WTC11 (cell line): ENCODE measurements at places on chromosomes 13 and 19.

DNA sequence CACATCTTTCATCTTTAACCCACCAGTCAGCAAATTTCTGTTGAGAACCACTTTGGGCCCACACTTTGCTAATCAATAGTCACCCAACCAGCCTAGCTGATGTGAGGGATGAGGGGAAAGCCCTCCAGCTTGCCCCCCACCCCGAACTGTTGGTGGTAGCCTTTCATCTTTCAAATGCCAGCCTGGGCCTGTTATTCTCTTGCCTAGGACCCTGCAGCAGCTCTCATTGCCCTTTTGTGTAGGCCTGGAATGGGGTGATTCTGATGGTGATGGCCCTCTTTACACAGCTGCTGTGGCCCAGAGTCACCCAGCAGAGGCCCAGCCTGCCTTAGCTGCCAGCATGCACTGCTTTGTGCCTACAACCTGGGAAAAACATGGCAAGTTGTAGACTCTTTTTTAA lies 294.5 kb downstream of the SLC7A1 start:
- peak; percentile 13 for DNase-seq

GRCh38 chr19:55670280-55671053 lies 4.6 kb upstream of the EPN1 start:
- DNase-seq, result peak; percentile 31

DNA sequence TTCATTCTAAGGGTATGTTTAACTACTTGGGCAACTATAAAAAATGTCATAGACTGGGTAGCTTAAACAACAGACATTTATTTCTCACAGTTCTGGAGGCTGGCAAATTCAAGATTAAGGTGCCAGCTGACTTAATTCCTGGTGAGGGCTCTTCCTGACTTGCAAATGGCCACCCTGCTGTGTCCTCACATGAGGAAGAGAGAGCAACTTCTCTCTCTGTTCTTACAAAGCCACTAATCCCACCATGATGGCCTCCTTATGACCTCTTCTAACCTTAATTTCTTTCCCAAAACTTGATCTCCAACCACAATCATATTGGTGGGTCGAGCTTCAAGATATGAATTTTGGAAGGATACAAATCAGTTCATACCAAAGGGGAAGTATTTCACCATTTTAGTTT lies 399.0 kb downstream of the DCT start:
- DNase-seq, result no peak

GRCh38 chr13:51955281-51955771 lies 55.9 kb downstream of the ATP7B start:
- DNase-seq, result no peak

GRCh38 chr19:37990362-37990761 lies 83.4 kb downstream of the SIPA1L3 start:
- DNase-seq, result peak; percentile 36

GRCh38 chr19:53787266-53787665 lies 36.8 kb downstream of the NLRP12 start:
- DNase-seq, result no peak

DNA sequence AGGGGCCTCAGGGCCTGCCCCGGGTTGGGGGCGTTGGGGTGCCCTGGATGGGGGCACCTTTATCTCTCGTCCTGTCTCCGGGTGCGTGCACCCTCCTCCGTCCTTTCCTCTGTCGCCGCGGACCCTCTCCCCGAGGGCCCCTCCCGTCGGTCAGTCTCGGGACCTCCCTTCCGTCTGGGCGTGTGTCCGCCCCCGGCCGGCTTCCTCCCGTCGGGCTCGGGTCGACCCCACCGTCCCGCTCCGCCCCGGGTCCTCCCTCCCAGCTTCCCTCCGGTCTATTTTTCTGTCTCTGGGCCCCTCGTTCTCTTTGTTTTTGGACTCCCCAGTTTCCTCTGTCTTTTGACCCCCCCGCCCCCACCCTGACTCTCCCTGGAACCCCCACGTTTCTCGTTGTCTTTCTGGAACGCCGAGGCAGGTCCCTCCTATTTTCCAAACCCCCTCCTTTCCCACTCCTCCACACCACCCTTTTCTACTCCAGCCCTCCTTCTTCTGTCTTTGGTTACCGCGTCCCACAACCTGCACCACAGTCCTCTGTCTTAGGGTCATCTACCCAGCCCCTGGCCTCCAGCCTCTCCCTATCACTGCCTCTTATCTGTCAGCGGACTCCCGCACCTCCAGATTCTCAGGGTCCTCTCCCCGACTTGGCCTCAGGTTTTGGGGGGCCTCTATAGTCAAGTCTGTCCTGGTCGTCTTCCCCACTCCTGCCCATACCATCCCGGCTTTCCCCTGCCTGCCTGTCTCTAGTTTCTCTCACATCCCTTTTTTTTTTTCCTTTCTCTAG lies 757 bp downstream of the EGLN2 start:
- DNase-seq, result peak; percentile 62

DNA sequence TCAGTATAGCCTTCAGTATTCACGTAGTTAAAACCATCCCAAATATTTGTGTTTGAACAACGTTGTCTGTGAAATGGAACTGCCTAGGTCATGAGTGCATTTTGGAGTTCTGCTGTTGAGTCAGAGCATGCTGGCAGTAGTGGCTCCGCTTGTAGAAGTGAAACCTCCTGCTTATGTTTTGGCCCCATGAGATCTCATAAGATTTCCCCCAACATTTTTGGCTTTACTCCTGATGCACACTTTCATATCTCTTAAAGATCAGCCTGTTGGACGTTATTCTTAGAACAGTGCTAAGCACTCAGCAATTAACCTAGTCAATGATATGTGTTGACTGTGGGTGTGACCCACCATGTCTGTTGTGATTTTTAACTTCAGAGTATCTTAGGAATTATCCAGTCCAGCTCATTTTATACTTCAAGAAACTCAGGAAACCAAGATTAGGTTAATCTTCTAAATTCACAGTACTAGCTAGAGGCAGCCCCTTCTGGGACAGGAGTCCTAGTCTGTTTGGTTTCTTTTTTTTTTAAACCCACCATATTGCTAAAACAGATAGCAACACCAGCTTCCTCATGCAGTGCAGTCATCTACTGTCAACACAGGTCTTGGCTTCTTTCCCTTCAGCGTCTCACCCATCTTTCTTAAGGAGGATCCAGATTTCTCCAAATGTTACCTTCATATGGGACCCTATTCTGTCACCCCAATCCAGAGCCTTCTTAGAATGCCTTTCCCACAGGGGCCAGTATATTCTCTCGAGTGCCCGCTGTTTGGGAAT lies 26.2 kb downstream of the RAP2A start:
- no peak for DNase-seq

- peak; percentile 81 for DNase-seq
Observed at GRCh38 chr19:43594710-43595604, 977 bp downstream of the IRGQ start.

DNA sequence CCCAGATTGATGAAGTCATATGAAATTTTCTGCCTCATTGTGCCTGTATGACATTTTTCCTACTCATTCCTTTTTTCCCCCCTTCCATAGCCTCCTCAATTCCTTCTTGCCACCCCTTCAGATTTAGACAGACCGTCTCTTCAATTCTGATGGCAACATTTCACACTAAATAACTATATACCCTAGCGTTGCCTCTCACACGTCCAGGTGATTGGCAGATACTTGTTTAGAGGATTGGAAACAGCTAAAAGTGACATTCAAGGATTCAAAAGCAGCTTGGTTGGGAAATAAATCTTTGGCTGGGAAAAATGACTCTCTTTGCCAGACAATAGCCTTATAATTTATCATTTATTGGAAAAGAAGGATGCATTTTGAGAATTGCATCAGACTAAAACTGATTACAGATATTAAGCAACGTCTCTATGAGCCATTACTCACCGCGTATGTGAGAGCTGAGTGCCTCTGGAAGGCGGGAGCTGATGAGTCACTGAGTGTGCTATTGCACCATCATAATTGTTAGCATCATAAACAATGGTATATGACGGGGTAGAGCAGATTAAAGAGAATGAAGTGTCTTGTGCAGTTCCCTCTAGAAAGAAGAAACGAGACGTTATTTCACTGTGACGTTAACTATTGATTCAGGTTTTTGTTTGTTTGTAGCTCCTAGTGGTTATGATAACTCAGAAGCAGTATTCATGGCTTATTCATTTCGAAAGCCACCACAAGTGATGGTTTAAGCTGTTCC lies 61.1 kb upstream of the FAM216B start:
- DNase-seq, result no peak

GRCh38 chr13:26390203-26390602 lies 136.3 kb downstream of the CDK8 start:
- DNase-seq, result no peak

DNA sequence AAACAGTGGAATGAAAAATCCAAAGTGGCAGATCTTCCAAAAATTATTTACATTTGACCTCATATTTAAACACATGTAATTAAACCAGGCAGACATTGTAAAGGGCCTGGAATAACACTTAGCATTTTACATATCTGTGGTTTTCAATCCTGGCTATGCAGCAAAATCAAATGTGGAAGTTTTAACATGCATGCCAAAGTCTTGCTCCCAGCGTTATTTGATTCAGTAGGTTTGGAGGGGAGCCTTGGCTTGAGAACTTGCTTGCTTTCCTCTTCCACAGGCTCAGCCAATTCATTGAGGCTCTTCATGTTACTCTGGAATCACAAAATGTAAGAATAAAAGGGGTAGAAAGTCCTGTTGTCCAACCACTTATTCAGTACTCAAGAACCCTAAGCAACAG lies 42.5 kb upstream of the INTS6 start:
- no peak for DNase-seq

DNA sequence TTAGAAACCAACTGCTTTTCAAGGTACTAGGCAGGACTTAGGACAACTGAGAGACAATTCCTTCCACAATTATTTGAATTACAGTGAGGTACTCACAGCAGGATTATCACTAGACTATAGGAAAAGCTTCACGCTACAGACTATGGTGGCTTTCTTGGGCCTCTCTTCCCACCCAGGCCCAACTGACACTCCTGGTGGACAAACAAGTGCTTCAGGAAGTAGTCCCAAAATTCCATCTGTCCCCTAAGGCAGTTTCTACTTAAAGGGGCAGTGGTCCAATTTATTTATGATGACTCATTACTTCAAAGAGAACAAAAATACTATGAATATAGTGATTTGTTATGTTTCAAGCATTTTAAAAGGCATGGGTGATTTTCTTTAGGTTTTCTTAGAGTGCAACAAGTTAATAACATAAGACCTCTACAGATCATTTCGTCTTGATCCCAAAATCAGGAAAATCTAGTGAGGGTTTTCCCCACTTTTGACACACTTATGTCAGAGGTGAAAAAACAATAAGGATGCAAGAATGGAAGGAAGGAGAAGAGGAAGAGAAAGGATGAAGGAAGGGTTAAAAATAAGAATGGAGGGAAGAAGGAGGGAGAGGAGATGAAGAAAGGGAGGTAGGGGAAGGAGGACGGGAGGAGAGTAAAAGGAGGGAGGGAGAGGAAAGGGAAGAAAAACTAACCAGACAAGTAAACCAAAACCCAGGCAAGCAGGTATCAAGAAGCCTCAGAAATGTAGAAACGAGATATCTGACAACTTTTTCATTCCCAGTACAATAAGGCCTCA lies 100.7 kb downstream of the SERP2 start:
- no peak for DNase-seq

GRCh38 chr19:30228835-30229524 lies 143.2 kb upstream of the ZNF536 start:
- DNase-seq, result no peak

- no peak for DNase-seq
Observed at GRCh38 chr13:46267166-46267565, 55.4 kb downstream of the LRRC63 start.

GRCh38 chr19:3518255-3518654 lies 12.1 kb downstream of the FZR1 start:
- DNase-seq, result no peak

DNA sequence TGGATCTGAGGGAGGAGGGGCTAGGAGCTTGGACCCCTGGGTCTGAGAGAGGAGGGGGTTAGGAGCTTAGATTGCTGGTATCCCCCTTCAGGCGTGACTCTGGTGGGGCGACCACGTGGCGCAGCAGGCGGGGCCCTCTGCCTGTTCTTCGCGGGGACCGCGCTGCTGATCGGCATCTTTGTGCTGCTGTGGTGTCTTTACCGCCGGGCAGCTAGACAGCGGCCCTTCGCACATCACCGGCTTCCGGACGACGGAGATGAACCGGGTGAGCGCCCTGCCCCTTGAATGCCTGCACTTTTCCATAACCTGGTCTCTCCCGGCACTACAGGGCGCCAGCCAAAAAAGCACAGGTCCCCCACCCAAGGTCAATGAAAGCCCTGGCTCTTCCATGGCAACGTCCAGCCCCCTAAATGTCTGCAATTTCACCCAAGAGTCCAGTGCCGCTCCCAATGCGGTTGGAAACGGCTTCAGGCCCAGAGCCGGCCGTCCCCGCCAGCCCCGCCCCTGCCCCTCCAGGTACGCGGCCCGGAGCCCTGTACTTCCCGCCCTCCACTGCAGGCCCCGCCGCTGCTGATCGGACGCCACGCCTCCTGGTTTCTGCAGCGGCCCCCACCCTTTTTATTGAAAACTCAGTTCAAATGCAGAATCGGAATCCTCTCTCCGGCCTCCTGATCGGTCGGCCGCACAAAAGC lies 2.8 kb downstream of the GFY start:
- peak; percentile 86 for DNase-seq

- no peak for DNase-seq
Observed at GRCh38 chr13:95023405-95023804, 277.8 kb downstream of the ABCC4 start.

- no peak for DNase-seq
Observed at GRCh38 chr13:51590231-51590970, 6.1 kb downstream of the WDFY2 start.

GRCh38 chr19:31276831-31277230 lies 72.4 kb downstream of the TSHZ3 start:
- DNase-seq, result no peak

- no peak for DNase-seq
Observed at GRCh38 chr13:72113076-72113475, 246.1 kb upstream of the DACH1 start.

- peak; percentile 73 for DNase-seq
Observed at GRCh38 chr19:41887711-41888382, 4.9 kb downstream of the ARHGEF1 start.

- DNase-seq, result peak; percentile 17
Observed at GRCh38 chr13:25725104-25725503, 326.7 kb downstream of the SHISA2 start.

DNA sequence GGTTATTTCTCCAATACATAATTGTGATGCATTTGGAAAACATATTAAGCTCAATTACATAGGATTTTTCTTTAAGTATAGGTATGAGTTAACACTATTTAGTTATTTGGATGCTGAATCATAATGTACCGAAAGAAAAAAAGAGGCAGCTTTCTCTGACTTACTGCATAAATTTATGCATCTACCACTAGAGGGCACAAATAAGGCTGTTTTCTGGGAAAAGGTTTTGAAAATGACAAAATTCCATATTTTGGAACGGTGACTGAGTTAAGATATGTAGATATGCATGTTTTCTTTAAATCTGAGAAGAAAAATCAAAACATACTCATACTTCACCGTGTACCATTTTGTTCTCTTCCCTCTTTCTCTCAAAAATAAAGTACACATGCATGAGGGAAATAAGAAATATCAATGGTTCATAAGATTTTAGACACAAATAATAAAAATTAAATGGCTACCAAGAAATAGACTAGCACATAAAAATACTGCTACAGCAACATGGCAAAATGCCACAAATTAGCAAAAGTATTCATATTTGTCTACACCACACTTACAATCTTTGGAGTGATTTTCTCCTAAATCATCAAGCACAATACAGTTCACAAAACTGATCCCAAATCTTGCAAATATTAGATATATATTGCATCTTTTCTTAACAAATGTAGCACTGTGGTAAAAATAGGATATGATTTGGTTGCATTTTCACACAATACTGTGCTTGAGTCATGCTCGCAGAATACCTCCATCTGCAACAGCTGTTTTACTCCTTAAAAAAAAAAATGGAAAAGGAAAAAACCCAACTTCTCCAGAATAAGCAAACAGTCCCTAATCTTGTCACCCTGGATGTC lies 260.0 kb downstream of the FGF14 start:
- no peak for DNase-seq

- no peak for DNase-seq
Observed at GRCh38 chr13:54927538-54927937, 1898.9 kb downstream of the OLFM4 start.
